ENCODE measurements at places on chromosomes 1 and 21. TPM values are rescaled to one million over a fixed set of nuclear protein-coding genes. Genes with fewer than 3 reads are reported as not detected.

DNA sequence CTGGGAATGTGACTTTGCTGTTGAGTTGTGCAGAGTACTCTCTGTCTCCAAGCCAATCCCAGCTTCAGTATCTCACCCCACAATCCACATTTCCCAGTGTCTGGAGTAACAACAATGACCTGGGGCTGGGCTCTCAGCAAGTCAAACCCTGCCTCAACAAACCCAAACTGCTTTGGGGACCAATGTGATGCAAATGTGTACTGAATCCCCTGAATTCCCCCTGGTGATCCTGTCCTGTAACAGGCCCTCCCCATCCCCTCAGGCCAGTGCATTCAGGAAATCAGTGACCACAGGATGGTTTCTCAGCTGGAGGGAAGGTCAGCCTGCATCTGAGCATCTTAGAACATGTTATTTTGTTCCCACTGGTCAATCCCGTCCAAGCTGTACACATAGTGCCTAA, 36.7 kb upstream of the HAO2 start:
- no peak for DNase-seq

- no peak for DNase-seq
These were observed 651 bp downstream of the PDE4B start for GRCh38 chr1:65793359-65793732.

DNA sequence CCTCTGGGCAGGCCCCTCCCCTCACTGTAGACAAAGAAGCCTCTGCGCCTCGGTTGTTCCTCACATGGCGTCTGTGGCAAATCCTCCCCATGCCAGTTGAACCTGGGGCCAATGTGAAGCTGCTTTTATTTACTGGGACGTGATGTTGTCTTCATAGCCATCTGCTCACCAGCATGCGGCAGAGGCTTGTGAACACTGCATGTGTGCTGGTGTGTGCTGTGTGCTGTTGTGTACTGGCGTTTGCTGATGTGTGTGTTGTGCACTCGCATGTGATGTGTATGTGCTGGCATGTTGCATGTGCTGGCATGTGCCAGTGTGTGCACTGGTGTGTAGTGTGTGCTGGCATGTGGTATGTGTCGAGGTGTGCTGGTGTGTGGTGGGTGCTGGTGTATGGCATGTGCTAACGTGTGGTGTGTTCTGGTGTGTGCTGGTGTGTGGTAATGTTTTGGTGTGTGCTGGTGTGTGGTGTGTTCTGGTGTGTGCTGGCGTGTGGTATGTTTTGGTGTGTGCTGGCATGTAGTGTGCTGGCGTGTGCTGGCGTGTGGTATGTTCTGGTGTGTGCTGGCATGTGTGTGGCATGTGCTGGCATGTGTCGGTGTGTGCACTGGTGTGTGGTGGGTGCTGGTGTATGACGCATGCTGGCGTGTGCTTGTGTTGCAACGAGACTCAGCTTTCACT, 37.2 kb upstream of the TRAPPC10 start:
- no peak for DNase-seq

- no peak for DNase-seq
These were observed 79.5 kb downstream of the DISC1 start for GRCh38 chr1:231705806-231706760.

DNA sequence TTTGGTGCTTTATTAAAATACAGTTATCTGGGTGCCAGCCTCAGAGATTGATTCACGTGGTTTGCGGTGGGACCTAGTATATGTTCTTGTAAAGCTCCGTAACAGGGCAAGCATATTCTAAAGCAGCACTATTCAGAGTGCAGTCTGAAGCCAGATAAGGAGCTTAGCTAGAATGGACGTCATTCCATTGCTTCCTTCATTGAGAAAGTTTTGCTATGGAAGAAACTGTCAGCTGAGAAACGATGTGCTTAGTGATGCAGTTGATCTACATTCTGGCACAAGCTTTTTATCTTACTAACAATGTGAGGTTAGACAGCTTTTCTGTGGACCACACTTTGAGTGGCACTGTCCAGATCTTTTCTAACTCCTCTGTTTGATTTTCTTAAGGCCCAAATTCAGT, 26.2 kb downstream of the SLC44A3 start:
- DNase-seq, result no peak

DNA sequence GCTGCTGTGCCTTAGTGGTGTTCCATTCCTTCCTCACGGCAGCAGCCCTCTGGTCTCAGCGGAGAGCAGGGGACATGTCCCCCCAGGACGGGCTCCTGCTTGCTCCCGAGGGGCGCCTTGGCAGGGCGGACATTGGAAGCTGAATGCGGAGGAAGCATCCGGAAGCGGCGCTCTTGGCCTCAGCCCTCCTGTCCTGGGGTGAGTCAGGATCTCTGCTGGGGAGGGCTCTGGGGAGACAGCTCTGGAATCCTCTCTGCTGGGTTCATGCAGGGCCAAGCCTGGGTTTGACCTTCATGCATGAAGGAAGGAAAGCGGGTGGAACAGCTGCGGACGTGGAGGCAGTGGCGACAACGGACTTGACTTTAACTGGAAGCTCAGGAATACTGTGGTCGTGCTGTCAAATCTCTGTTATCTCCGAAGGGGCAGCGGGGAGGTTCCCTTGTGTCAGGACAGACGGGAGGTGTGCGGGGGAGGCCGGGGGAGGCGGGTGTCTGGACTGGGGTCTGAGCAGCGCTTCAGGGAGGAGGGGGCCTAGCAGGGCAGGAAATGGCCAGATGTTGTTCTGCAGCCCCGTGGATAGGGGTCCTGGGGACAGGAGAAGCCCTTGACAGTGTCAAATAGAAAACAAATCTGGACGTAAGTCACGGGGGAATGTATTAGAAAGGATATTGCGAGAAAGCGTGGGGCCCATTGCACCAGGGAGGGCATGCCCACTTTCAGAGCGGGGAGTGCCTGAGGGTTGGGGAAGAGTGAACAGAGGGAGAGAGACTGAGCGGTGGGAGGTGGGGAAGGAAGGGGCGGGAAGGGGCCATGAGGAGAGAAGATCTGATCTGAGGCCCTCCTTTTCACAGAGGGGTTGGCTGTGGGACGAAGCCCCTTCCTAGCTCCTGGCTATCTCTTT, 26.6 kb downstream of the CRYAA start:
- DNase-seq, result no peak

GRCh38 chr1:162335126-162335525, 41.5 kb downstream of the SPATA46 start:
- no peak for DNase-seq

- no peak for DNase-seq
These were observed 128.0 kb upstream of the KLHDC7A start for GRCh38 chr1:18352636-18353265.

- peak; percentile 91 for DNase-seq
These were observed 10.2 kb upstream of the TNFRSF14 start for GRCh38 chr1:2545754-2546514.

GRCh38 chr1:203589171-203589570, 37.5 kb upstream of the ATP2B4 start:
- no peak for DNase-seq

GRCh38 chr21:26798856-26799751, 46.1 kb downstream of the ADAMTS1 start:
- DNase-seq, result no peak

- DNase-seq, result no peak
These were observed 44.0 kb downstream of the TMCC2 start for GRCh38 chr1:205271745-205272144.

- no peak for DNase-seq
These were observed 150.9 kb downstream of the PTPRU start for GRCh38 chr1:29387210-29387609.

- DNase-seq, result peak; percentile 75
These were observed 28.4 kb downstream of the ACP6 start for GRCh38 chr1:147641695-147642592.

DNA sequence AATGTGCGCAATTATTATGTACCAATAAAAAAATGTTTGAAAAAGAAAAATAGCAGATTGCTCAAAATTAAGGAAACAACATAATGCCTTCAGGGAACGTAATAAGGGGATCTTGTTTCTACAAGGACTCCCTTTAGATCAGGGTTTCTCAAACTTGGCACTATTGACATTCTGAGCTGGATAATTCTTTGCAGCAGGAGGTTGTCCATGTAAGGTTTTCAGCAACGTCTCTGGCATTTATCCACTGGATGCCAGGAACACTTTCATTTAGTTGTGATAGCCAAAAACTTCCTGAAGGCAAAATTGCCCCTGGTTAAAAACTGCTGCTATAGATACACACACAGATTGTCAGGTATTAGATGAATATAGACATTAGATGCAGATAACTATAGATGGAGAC, 666.7 kb upstream of the ADAMTS5 start:
- no peak for DNase-seq

DNA sequence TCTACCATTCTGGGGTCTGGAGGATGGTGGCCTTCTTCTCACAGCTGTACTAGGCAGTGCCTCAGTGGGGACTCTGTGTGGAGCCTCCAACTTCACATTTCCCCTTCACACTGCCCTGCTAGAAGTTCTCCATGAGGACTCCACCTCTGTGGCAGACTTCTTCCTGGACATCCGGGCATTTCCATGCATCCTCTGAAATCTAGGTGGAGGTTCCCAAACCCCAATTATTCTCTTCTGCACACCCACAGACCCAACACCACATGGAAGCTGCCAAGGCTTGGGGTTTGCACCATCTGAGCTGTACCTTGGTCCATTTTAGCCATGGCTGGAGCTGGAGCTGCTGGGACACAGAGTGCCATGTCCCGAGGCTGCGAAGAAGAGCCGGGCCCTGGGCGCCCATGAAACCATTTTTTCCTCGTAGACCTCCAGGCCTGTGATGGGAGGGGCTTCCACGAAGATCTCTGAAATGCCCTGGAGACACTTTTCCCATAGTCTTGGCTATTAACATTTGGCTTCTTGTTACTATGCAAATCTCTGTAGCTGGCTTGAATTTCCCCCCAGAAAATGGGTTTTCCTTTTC, 170.5 kb downstream of the FOXD2 start:
- no peak for DNase-seq

- no peak for DNase-seq
These were observed 186.7 kb downstream of the PDE4B start for GRCh38 chr1:65979136-65980044.

DNA sequence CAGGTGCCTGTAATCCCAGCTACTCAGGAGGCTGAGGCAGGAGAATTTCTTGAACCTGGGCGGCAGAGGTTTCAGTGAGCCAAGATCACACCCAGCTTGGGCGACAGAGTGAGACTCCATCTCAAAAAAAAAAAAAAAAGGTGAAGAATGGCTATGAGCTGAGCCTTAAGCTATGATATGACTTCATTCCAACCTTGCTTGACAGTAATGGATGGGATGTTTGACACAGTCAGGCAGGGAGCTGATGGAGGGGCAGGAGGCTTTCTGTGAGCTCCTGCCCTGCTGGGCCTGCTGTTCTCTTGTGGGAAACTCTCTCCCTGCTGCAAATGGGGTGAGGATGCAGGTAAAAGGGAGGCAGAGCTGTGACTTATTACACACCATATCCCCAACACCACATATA, 27.6 kb downstream of the NCF2 start:
- no peak for DNase-seq

DNA sequence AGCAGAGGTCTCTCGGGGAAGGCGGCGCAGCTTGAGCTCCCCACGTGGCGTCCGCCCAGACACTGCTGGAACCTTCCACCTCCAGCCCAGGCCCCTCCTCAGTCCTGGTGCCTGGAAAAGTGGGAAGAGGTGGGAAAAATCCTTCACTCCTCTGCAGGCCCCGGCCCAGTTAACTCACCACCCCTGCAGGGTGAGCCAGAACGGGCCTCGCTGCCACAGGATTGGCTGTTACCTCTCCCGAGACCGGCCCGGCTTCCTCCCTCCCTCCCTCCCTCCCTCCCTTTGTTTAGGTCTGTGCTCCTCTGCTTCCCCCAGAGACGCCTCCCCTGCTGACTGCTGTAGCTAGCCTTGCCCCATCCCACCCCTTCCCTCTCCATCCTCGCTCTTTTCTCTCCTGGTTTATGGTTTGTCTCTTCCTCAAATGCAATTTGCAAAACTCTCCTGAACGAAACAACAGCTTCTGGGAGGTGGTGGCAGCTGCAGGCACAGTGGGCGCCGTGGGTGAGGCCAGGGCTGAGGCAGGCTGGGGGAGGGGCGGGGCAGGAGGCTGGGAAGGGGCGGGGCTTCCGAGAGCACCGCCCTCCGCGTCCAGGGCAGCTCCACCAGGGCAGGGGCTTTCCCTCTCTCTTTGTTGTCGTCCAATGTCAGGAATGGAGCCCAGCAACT, 6.5 kb downstream of the CAPN9 start:
- DNase-seq, result peak; percentile 30

Gene HMGCS2
- total RNA-seq, result not detected

Gene SPRR2D
- total RNA-seq, result not detected

Gene ZNF683
- total RNA-seq, result not detected

Gene LCE3D
- not detected for total RNA-seq

Gene PGLYRP3
- not detected for total RNA-seq

Gene ADAMTS1
- 2.4 TPM for total RNA-seq

Gene SH2D2A
- total RNA-seq, result 56.3 TPM

Gene RHOU
- 8.4 TPM for total RNA-seq

Gene FCGR3B
- total RNA-seq, result not detected

Gene DMRTA2
- total RNA-seq, result not detected

Gene OR13G1
- total RNA-seq, result not detected

Gene HUNK
- total RNA-seq, result 0.15 TPM

Gene IL10
- total RNA-seq, result 0.15 TPM

Gene CCDC27
- not detected for total RNA-seq

Gene CFHR2
- not detected for total RNA-seq

Gene OR6N1
- total RNA-seq, result not detected

Gene TSPEAR
- total RNA-seq, result not detected

Gene PRMT6
- 15.7 TPM for total RNA-seq
